ENCODE measurements at places on chromosomes 7 and 10.

DNA sequence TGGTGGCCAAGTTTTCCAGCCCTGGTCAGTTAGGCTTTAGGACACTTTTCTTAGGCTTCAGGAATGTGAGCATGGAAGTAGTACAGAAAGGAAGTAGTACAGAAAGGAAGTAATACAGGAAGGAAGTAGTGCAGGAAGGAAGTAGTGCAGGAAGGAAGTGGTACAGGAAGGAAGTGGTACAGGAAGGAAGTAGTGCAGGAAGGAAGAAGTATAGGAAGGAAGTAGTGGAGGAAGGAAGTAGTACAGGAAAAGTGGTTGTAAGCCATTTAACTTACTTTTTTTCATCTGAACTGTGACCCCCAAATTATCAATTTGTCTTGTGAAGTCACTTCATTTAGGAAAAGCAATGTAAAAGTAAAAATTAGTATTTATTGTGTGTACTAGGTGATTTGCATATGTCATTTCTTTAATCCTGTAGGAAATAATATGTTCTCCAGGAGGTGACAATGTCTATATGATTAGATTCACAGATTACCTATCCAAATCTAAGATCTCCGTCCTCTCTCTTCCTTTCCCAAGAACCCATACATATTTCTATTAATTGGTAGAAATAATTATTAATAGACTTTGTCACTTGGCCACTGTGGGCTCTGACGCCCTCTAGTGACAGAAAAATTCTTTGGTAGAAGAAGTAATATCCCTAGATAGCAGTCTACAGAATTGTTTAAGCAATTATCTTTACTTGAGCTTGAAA is 3.9 kb upstream of the FAS start:
- DNase-seq: peak; percentile 13

GRCh38 chr7:126668367-126668752 is 584.4 kb downstream of the GRM8 start:
- DNase-seq: no peak

DNA sequence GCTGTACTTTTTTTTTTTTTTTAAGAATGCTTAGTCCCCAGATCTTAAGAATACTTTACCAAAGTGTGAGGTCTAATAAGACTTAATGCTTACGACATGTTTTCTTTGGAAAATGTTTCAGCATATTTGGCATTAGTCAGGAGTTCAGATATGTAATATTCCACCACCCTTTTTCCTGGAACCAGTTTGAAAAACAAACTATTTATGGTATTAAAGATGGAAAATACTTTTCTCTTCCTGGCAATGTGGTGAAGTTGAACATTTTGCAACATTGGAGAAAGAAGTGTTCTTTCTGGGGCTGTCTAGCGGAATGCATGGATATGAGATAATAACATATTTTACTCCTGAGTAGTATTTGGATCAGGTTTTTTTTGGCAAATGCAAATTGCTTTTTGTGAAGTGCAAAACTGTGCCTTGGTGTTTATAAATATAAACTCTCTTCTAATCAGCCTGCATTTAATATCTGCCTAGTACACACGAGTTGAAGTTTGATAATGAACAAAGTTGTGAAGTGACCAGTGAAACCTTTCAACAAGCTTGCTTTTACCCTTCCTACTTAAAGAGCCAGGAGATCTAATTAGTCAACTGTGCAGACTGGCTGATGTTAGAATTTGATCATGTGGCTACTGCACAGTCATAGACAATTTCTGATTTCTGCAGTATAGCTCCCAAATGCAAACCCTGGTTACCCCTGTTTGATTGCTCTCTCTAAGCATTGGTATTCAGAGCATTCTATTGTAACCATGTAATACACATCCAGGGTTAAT is 20.9 kb downstream of the MAP3K8 start:
- no peak for DNase-seq

DNA sequence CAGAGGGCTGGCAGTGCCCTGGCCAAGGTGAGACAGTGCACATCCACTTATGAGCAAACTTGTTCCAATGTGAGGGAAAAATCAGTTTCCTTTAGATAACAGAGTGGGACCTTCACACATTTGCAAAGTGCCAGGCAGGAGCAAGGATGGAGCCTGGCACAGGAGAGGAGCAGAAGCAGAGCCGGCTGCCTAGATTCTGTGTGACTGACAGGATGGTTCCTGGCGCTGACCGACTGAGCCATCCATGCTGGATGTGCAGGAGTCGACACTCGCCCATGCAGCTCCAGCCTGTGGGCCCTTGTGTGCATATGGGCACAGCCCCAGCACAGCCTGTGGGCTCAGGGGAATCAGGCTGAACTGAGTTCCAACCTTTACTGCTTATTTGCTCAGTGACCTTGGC is 346.5 kb downstream of the GRID1 start:
- DNase-seq: no peak

- DNase-seq: peak; percentile 43
Observed at GRCh38 chr7:43647673-43648472, 65.0 kb downstream of the STK17A start.

DNA sequence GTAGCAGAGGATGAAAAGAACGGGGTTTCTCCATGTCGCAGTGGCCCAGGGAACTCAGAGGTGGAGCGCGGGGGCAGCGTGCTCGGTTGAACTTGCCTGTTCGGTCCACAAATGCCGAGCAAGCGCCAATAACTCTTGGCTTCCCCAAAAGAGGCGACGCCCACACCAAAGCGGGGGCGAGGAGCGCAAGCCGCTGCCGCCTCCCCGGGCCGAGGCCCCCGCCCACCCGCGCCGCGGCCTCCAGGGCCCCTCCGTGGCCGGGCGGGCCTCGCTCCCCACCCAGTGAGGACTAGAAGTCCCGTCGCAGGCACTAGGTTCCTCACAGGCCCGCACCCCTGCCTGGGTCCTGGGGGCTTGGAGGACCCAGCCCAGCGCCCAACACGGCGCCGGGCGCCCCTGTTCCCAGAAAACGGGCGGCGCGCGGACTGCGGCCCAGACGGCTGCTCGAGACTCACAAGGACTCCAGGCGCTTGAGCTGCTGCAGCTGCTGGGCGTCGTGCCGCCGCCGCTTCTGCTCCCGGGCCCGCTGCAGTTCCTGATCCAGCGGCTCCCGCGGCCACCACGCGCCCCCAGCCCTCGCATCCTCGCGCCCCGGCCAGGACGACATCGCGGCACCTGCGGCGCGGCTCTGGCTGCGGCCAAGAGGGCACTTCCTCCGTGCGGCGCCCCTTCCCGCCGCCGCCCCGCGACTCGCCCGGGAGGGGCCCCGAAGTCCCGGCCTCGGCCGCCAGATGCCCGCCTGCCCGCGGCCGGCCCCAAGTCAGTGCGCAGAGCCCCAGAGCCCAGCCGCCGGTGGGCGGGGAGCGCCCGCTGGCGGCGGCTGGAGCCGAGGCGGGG is 14.6 kb upstream of the FKBP9 start:
- peak; percentile 76 for DNase-seq

GRCh38 chr7:16719699-16720098 is 33.9 kb upstream of the TSPAN13 start:
- DNase-seq: no peak

DNA sequence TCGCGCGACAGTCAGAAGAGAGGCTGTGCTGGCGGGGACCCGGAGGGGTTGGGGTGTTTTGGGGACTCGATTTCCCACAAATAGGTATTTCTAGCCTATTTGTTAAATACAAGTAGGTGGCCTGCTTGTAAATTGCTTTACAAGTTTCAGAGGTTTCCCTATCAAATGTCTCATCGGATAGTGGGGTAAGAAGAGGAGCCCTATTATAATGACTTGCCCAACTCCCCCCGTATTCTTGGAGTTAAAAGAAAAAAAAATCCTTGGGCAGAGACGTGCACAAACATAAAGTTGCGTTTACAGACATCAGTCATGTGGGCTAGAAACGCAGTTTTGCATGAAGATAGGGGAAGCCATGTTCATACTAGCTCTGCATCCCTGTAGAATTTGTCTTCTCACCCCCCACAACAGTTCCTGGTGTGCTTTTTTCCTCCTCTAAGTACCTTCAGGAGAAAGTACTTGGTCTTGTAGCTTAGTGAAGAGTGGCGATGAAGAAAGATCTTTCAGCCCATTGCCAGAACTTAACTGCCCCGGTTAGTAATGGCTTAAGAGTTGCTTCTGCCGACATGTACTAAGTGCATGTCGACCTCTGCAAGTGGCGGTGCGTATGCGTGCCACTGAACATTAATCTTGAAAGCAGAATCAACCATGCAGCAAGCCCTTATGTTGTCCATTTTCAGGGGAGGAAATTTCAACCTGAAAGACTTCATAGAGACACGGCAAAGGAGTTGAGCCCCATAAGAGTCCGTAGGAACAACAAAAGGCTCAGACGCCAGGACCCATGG is 832 bp upstream of the TIAL1 start:
- no peak for DNase-seq

DNA sequence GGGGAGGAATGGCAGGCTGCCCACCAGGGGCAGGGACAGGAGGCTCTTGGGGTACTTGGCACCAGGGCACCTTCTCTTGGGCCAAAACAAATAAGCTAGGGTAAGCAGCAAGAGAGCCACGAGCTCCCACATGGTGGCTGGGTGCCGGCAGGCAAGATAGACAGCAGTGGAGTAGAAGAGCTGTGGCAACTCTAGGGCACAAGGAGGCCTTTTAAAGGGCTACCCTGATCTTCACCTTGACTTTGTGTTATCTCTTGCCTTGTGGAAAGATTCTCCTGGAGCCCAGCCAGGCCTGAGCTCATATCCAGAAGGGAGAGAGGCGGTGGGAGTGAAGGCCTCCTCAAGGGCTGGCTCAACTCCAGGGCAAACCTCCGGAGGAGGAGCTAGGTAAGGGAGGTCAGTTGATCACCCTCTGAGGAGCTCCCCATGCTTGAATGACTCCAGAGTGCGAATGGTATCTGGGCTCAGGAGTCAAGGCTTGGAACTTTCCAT is at the start of gene CYP17A1:
CYP17A1 (minus strand) TSS at position 184 of the 492 bp plus-strand sequence; CDS start at position 132, 52 bp downstream.
- DNase-seq: no peak

DNA sequence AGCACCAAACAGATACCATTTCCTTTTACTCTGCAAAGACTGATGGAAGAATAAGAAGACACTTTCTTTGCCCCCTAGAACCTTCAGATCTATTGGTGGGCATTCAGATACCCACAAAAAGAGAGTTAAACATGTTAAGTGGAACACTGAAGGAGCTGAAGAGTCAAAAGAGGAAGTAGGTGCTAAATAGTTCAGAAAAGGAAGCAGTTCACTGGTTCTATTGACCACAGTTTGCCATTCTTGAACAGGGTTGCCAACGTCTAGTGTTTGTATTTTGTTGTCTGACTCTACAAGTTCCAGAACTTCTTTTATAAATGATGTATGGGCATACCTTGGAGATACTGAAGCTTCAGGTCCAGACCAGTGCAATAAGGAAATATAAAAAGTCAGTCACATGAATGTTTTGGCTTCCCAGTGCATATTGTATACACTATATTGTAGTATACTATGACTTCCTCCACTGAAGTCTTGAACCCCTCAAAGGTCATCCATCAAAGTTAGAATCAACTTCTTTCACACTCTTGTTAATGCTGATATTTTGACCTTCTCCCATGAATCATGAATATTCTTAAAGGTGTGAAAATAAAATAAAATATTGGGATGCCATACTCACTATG is 47.5 kb upstream of the AGR3 start:
- no peak for DNase-seq

All from NCI-H524 (cell line).